ENCODE measurements at places on chromosomes 12 and 14. TPM values are rescaled to one million over a fixed set of nuclear protein-coding genes. Genes with fewer than 3 reads are reported as not detected.

Gene KCNC2
- total RNA-seq: not detected

Gene KRT86
- not detected for total RNA-seq

Gene TAMALIN
- total RNA-seq: 5.9 TPM

Gene CCDC197
- total RNA-seq: not detected

Gene RND1
- total RNA-seq: not detected

Gene TTC8
- total RNA-seq: 49.4 TPM

Gene BICDL1
- not detected for total RNA-seq

Gene BCAT1
- total RNA-seq: 72.1 TPM

- H3K27ac ChIP-seq: no peak overlapping the region
- DNase-seq: no peak
- no peaks in the 10 kb centered on the region for H3K36me3 ChIP-seq
- H3K27me3 ChIP-seq: no peaks in the 10 kb centered on the region
These were observed 118.3 kb downstream of the LRRK2 start for GRCh38 chr12:40343124-40343523.

- no peak overlapping the region for H3K27ac ChIP-seq
- no peak for DNase-seq
- H3K36me3 ChIP-seq: no peaks in the 10 kb centered on the region
These were observed 152.2 kb downstream of the CHST11 start for GRCh38 chr12:104608998-104609397.

DNA sequence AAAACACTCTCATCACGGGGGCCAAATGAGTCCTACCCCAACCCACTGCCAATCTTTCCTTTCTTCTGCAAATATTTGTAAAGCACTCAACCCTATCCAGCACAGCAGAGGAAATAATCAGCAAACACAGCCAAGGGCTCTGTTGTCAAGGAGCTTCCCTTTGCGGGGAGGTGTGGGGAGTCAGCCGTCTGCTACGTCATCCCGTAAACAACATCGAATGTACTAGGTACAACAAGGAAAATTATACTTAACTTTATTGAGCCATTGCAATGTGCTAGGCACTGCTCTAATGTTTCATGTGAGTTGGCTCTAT is 22.8 kb downstream of the TMEM63C start:
- H3K27me3 ChIP-seq: peaks cover 29% of the 10 kb centered on the region
- H3K4me3 ChIP-seq: no peak overlapping the region
- H3K27ac ChIP-seq: no peak overlapping the region
- no peaks in the 10 kb centered on the region for H3K4me1 ChIP-seq

- H3K27me3 ChIP-seq: no peaks in the 10 kb centered on the region
- no peak overlapping the region for H3K4me3 ChIP-seq
- H3K4me1 ChIP-seq: no peaks in the 10 kb centered on the region
- no peak for DNase-seq
- no peak overlapping the region for H3K27ac ChIP-seq
- no peaks in the 10 kb centered on the region for H3K36me3 ChIP-seq
These were observed 554.9 kb downstream of the NRXN3 start for GRCh38 chr14:78725086-78725485.

GRCh38 chr12:11055306-11055705 is 6.8 kb downstream of the TAS2R46 start:
- H3K4me3 ChIP-seq: no peak overlapping the region
- no peak overlapping the region for H3K27ac ChIP-seq
- H3K27me3 ChIP-seq: no peaks in the 10 kb centered on the region
- no peak for DNase-seq
- H3K36me3 ChIP-seq: no peaks in the 10 kb centered on the region

DNA sequence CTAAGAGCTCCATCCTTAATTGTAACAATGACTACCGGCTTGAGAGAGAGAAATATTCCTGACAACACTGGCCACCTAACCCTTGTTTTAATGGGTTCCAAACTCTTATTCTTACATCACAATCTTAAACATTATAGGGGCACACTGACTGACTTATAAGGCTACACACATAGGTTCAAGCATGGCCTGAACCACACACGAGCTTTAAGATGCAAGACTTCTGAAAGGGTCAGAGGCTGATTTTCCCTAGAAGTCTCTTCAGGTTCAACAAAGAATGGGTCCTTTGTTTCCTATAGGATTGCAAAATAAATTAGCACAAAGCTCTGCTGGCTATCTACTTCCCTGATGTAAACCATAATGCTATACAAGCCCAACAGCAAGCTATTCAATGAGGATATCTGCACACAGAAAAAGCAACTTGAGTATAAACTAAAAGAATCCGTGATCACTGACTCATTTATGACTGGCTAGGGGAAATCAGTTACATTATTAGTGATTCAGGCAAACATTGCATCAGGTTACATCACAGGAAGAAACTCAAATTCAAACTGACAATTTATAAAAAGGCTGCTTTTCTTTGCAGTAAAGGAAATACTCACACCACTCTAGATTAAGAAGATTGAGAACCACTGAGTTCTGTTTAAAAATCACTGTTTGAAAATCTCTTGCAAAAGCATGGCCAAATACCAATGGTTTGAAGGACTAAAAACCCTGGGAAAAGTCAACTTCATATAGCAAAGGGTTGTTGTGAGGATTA is 8.5 kb downstream of the BTG1 start:
- peaks cover 93% of the 10 kb centered on the region for H3K4me1 ChIP-seq
- no peaks in the 10 kb centered on the region for H3K27me3 ChIP-seq
- H3K27ac ChIP-seq: peak overlapping the region; percentile 93
- H3K4me3 ChIP-seq: peak overlapping the region; percentile 95

DNA sequence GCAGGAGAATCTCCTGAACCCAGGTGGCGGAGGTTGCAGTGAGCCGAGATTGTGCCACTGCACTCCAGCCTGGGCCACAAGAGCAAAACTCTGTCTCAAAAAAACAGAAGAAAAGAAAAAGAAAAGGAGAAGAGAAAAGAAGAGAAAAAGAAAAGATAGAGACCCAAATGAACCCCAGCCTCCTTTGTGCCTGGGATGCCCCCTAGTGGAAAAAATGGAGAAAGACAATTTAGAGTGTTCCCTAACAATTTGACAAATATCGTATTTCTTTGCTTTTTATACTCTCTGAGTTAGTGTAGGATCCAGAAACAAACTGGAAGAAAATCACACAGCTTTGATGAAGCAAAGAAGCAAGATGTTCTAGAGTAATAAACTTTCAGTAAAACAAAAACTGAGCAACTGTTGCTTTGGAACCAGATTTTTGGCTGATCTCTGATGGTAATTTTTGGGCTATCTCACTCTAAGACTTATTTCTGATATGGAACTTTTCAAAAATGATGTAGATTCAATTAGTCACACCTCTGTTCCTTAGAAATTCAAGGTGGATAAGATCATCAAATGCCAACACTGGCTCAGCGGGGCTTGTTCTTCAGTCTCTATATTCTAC is 18.6 kb upstream of the PRKAB1 start:
- no peaks in the 10 kb centered on the region for H3K36me3 ChIP-seq
- no peak overlapping the region for H3K4me3 ChIP-seq
- no peaks in the 10 kb centered on the region for H3K4me1 ChIP-seq
- DNase-seq: peak; percentile 25

GRCh38 chr12:65496617-65497016 is 218.1 kb downstream of the MSRB3 start:
- no peaks in the 10 kb centered on the region for H3K36me3 ChIP-seq
- H3K4me3 ChIP-seq: no peak overlapping the region
- peaks cover 30% of the 10 kb centered on the region for H3K4me1 ChIP-seq
- no peak overlapping the region for H3K27ac ChIP-seq

- no peak overlapping the region for H3K27ac ChIP-seq
- no peaks in the 10 kb centered on the region for H3K27me3 ChIP-seq
- no peaks in the 10 kb centered on the region for H3K4me1 ChIP-seq
- no peaks in the 10 kb centered on the region for H3K36me3 ChIP-seq
- no peak for DNase-seq
These were observed 53.0 kb downstream of the LGR5 start for GRCh38 chr12:71492604-71493003.

- no peaks in the 10 kb centered on the region for H3K36me3 ChIP-seq
- H3K27ac ChIP-seq: 0 out of 2 replicates have a peak overlapping the region, but pooled peaks have one; percentile 40
- DNase-seq: peak; percentile 62
- H3K27me3 ChIP-seq: no peaks in the 10 kb centered on the region
These were observed 1.7 kb downstream of the OLR1 start for GRCh38 chr12:10170216-10170615.

- DNase-seq: no peak
- no peak overlapping the region for H3K27ac ChIP-seq
- no peaks in the 10 kb centered on the region for H3K36me3 ChIP-seq
- no peaks in the 10 kb centered on the region for H3K4me1 ChIP-seq
These were observed 40.6 kb upstream of the RPH3A start for GRCh38 chr12:112750971-112751370.

GRCh38 chr14:96752125-96752524 is 45.1 kb upstream of the VRK1 start:
- H3K27me3 ChIP-seq: no peaks in the 10 kb centered on the region
- no peak overlapping the region for H3K4me3 ChIP-seq
- DNase-seq: no peak
- H3K27ac ChIP-seq: no peak overlapping the region

- no peak for DNase-seq
- no peaks in the 10 kb centered on the region for H3K36me3 ChIP-seq
- no peak overlapping the region for H3K4me3 ChIP-seq
These were observed 47.7 kb upstream of the MBIP start for GRCh38 chr14:36367985-36368774.

DNA sequence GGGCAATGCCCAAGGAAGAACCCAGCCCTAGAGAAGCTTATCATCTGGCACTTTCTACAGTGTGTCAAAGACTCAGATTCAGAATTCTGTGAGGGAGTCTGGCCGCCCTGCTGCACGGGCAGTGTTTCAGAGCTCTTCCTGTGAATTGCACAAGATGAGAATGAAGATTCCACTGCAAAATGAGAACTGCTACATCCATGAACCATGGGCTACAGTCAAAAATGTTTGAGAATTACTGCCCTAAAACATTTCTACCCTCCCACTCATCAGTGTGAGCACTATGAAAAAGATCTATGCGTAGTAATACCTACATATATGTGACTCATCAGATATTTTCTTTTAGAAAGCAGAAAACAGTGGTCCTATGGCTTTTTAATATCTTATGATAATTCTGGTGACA is 104.0 kb downstream of the STAB2 start:
- no peak overlapping the region for H3K4me3 ChIP-seq
- H3K27ac ChIP-seq: no peak overlapping the region
- H3K36me3 ChIP-seq: no peaks in the 10 kb centered on the region
- DNase-seq: peak; percentile 9
- H3K27me3 ChIP-seq: peaks cover 15% of the 10 kb centered on the region
- H3K4me1 ChIP-seq: no peaks in the 10 kb centered on the region

DNA sequence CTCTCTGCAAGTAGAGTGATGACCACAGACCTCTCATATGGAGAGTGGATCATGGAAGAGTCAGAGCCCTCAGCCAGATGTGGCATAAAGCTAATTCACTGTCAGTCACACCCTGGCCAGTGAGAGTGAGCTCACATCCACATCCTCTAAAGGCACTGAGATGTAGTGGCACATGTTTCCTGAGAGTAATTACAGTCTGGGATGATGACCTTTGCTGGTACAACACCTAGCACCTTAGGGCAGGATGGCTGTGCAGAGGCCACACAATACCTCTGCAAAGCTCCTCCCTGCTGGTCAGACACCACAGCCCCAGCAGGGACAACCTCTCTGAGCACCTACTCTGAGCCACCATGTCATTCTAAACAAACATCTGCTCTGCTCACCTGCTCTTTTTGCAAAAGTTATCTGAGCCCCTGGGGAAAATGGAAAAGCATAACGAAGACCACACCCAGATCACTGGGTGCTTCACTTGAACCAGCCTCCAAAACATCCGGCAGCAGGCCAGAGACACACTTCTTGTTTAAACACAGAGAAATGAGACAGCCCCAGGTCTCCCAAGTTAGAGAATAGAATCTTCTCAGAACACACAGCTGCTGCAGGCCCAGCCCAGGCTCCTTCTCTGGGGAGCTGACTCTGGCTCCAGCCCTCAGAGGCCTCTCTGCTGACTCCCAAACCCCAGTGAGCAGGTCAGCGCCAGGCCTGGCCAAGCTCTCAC is 30.3 kb downstream of the PITPNM2 start:
- no peaks in the 10 kb centered on the region for H3K36me3 ChIP-seq
- peak; percentile 36 for DNase-seq
- no peak overlapping the region for H3K27ac ChIP-seq
- peaks cover 12% of the 10 kb centered on the region for H3K4me1 ChIP-seq
- no peaks in the 10 kb centered on the region for H3K27me3 ChIP-seq

GRCh38 chr12:42766754-42767153 is 177.2 kb upstream of the PRICKLE1 start:
- no peaks in the 10 kb centered on the region for H3K27me3 ChIP-seq
- no peak overlapping the region for H3K4me3 ChIP-seq
- peaks cover 6% of the 10 kb centered on the region for H3K4me1 ChIP-seq
- H3K36me3 ChIP-seq: no peaks in the 10 kb centered on the region

DNA sequence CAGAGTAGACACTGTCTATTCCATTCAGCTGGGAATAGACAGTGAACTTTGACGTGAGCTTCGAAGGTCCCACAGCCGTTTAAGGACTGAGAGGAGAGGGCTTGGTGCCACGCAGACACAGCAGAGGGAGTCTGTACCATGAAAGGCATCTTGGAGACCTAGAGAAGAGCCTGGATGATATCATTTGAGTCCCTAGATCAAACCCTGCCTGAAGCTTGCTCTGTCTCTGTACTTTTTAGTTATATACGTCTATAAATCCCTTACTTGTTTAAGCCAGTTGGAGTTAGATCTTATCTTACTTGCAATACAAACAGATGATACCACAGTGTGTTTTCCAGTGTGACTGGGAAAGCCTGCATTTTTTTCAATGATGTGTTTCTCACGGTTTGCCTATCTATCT is 128.9 kb upstream of the RTL1 start:
- no peaks in the 10 kb centered on the region for H3K4me1 ChIP-seq
- no peak for DNase-seq
- H3K27me3 ChIP-seq: no peaks in the 10 kb centered on the region
- no peak overlapping the region for H3K4me3 ChIP-seq

DNA sequence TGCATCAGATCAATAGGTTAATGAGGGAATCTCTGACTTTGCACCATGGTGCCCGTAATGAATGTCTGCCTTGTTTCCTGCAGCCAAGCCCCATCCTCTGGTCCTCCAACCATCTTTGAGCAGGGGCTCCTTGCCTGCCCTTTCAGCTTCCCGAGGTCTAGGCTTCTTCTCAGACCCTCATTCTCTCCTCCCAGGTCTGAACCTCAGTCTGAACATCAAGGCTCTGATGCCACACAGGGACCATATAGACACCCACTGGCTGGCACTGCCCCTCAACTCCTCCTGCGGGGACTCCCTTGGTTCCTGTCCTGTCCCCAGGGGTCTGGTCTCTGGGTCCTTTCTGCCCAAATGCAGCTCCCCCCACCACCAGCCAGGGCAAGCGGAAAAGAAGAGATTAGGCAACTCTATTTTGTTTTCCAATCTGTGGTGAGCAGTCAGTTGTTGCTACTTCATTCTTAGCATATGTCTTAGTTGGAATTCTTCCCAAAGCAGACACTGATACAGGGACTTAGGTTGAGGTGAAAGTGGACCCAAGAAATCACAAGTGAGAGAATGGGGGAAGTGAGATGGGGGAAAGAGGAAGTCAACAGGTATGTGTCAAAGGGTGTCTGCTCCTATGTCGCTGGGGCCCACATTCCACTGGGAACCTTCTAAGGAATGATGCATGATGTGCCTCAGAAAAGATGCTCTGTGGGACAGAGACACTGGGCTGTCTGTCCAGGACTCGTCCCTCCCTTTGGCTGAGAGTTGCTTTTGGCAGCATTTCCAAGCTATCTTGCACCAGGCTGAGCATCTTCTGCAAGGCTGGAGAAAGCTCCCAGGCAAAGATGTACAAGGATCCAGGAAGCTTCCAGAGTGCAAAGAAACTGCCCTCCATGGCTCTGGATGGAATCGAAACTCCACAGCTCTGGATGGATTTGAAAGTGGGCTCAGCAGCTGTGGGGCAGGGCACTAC is 1096.5 kb upstream of the TMEM132C start:
- no peak overlapping the region for H3K4me3 ChIP-seq
- H3K4me1 ChIP-seq: peaks cover 31% of the 10 kb centered on the region
- peak; percentile 74 for DNase-seq
- H3K27me3 ChIP-seq: no peaks in the 10 kb centered on the region

Measured in GM23248 (cell line).